ENCODE measurements at places on chromosomes 3 and 15.
A peak's percentile ranks its signal among the peaks of the same experiment; 100 is the strongest.

- no peak for ATAC-seq
Measured at GRCh38 chr15:33616475-33616874, 305.7 kb downstream of the RYR3 start.

GRCh38 chr15:37101980-37102304, 1.6 kb upstream of the MEIS2 start:
- ATAC-seq: no peak

DNA sequence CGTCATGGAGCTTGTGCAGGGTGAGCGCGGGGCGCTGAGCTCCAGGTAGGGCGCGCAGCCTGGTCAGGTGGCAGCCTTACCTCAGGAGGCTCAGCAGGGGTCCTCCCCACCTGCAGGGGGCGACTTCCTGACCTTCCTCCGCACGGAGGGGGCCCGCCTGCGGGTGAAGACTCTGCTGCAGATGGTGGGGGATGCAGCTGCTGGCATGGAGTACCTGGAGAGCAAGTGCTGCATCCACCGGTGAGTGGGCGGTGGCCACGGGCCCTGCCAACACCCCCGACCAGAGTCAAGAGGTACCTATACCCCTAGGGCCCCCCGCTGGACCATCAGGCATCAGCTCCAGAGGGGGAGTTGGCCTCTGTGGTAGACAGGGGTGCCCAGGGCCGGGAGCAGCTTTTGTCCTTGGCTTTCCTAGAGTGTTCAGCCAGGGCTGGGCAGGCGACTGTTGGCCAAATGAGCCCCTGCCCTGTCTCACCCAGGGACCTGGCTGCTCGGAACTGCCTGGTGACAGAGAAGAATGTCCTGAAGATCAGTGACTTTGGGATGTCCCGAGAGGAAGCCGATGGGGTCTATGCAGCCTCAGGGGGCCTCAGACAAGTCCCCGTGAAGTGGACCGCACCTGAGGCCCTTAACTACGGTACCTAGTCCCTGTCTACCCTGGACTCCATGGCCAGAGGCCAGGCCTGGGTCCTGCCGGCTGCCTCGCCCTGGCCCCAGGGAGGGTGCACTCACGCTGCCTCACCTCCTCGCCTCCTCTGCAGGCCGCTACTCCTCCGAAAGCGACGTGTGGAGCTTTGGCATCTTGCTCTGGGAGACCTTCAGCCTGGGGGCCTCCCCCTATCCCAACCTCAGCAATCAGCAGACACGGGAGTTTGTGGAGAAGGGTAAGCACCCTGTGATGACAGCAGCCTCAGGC, 9.1 kb downstream of the FES start:
- no peak for ATAC-seq

DNA sequence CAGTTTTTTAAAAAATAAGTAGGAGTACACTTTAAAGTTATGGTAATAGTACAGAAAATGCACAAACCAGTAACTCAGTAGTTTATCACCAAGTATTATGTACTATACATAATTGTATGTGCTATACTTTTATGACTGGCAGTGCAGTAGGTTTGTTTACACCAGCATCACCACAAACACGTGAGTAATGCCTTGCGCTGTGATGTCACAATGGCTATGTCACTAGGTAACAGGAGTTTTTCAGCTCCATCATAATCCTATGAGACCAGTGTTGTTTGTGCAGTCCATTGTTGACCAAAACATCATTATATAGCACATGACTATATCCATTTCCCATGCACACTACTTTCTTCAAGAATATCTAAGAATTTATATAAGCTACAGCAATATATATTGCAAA, 68.4 kb upstream of the TSPAN3 start:
- no peak for ATAC-seq

- ATAC-seq: no peak
Measured at GRCh38 chr3:193640728-193641439, 47.9 kb downstream of the OPA1 start.

GRCh38 chr15:100879061-100879463, 569 bp upstream of the ALDH1A3 start:
- no peak for ATAC-seq

DNA sequence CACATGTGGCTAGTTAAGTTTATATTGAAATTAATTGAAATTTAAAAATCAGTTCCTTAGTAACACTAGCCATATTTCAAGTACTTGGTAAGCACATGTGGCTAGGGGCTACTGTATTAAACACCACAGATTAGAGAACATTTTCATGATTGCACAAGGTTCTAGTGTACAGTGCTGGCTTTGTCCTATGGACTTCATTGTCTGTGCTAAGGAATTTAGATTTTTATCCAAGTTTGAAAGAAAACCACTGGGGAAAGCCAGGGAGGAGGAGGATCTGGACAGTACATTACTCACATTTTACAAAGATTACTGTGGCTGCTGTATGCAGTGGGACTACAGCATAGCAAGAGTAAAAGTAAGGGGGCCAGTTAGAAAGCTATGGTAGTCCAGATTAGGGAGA, 13.9 kb downstream of the STAC start:
- no peak for ATAC-seq

DNA sequence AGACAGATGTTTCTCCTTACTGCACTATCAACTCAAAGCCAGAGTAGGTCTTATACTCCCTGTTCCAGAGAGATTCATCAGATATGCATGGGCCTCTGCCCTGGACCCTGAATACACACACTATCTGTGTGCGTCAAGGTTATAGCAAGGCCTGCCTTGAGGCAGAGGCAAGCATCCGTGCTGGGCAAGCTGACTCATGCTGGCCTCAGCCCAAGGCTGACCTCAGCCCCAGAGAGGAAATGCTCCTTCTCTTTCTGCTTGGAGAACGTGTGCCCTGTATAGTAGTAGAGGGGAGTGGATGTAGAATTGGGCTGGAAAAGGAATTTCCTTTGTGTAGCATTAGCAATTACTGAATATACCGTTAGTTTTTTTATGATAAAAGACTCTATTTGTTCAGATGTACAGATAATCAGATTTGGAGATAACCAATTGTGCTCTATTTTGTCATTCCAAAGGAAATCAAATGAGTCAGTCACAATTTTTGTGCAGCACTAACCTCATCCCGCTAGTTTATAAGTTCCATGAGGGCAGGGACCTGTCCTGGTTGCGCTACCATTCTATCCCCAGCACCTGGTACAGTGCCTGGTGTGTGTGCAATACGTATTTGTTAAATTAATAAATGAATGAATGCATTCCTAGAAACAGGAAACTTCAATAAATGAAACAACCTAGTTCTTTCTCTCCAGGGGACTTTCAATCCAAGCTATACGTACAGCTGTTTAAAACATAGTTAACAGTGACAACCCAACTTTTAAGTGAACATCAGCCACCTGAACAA, 13.3 kb upstream of the PAQR9 start:
- ATAC-seq: no peak

DNA sequence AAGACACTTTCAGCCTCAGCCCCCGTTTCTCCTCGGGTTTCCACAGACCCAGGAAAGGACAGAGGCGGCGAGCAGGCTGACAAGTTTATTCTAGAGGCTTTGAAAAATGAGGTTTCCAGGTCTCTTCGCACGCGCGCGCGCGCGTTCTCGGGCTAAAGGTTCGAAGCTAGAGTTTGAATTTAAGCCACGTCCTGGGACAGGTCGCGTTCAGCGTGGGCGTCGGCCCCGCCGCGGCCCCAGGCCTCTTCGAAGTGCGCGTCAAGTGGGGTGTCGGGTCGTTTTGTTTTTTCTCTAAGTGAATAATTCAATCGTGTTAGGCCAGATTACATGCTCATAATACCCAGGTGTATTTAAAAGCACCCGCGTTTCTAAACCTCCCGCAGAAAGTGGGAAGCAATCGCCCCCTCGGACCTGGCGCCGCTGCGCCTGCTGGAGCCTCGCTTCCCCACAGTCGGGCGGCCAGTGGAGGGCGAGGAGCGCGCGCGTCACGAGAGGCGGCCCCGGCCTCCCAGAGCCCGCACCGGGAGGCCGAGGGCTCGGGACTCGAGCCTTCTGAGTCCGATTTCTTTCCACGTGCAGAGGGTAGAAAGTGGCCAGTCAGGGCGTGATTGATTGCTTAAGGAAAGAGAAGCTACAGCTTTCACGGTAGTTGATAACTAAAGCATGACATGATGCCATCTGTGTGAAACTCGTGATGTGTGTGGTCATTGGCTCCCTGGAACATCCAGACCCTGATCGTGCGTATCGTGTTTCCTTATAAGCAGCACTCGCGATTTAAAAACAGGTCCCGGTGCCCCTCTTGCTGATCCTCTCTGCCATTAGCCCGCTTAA, 15.8 kb upstream of the SOX2 start:
- ATAC-seq: no peak

DNA sequence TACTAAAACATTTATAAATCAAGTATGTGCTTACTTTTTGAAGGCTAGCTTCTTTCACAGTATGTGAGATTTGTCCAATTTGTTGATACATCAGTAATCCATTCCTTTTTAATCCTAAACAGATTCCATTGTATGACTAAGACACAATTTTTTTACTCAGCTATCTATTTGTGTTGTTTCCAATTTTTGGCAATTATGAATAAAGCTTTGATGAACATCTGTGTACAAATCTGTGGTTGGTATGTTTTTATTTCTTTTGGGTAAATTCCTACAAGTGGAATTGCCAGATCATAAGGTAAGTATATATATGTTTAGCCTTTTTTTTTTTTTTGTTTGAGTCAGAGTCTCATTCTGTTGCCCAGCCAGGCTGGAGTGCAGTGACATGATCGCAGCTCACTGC, 56.2 kb upstream of the VEPH1 start:
- no peak for ATAC-seq

GRCh38 chr3:20323307-20323927, 137.4 kb upstream of the SGO1 start:
- ATAC-seq: no peak

DNA sequence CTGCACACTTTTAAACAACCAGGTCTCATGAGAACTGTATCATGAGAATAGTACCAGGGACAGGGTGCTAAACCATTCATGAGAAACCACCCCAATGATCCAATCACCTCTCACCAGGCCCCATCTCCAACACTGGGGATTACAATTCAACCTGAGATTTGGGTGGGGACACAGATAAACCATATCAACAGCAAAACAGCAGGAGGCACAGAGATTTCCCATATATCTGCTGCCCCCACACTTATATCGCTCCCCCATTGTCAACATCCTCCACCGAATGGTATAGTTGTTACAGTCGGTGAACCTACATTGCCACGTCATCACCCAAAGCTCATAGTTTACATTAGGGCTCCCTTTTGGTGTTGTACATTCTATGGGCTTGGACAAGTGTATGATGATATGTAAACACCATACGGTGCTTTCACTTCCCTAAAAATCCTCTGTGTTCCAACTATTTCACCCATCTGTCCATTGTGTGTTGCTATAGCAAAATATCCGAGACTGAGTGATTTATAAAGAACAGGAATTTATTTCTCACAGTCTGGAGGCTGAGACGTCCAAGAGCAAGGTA, 224.8 kb downstream of the FAM43A start:
- ATAC-seq: no peak

GRCh38 chr3:78483090-78483489, 1284.7 kb downstream of the ROBO1 start:
- ATAC-seq: no peak

DNA sequence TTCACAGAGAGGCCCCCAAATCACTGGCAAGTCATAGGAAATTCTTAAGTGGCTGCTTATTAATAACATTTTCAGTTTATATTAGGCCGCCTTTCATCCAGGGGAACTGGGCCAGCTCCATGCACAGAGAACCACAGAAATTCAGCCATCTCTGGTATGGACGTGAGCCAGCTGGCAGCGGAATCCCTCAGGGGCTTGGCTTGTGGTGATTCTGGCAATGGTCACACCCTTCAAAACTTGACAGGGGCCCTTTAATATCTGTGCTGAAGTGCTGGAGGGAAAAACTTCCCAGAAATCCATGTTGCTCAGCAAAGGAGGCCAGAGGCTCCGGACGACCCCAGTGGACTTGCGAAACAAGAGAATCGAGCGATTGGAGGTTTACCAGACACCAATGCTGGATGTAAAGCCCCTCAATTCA, 11.3 kb downstream of the PRICKLE2 start:
- ATAC-seq: no peak

DNA sequence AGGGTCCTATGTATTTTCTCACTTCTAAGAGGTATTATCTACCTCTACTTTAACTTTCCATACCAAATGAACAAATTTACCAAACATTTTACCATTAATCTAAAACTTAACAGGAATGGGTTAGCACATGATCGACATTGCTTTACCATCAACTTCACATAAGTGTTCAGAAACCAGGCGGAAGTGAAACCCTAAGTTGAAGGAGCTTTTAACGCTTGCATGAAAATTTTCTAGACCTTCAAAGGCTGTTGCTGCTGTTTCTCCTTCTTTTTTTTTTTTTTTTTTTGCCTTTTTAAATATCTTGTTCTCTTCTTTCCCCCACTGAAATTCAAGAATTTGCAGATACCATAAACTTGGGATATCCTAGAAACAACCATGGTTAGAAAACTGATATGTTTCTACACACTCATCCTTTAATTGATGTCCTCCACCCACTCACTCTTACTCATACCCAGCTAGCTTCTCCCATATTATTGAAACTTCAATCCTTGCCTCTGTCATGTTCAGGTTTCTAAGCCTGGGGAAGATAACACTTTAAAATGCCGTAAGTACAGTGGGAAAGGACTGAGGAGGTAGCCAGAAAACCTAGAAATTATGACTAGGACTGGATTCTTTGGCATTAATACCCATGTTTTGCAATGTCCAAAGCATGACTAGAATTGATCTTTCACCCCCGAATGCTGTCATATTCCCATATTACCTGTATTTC, 24.7 kb downstream of the MYO5A start:
- ATAC-seq: peak; percentile 88

DNA sequence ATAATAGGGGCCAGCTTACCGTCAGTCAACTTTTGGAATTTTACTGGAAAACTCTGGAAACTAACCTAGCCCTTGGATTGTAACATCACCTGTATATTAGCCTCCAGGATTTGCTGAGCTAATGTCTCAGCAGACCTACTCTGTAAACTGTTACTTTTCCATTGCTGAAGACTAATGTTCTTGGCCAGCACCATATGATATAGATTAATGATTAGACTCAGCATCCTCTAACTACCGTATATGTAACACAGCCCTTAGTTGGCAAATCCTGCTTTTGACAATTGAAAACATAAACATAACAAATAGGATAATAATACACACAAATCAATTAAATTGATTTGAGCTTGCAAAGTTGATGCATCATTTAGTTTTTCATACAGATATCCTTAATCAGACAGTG, 26.6 kb upstream of the GBE1 start:
- ATAC-seq: no peak

DNA sequence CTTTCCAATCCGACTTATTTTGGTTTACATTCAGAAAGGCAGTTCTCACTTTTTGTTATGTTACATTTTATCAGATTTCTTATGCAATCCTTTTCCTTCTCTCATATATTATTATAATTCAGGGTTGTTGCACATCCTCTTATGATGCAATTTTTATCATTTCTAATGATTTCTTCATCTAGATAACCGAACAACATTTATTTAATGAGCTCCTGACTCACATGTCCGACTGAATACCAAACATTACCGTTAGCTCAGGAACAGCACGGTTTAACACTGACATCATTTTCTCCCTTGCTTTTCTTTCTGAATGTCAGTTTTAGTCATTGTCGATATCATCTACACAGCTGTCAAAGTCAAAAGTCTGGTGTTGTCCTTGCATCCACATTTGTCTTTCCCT, 199.2 kb downstream of the BCHE start:
- no peak for ATAC-seq

GRCh38 chr3:177482048-177482691, 284.9 kb upstream of the TBL1XR1 start:
- no peak for ATAC-seq

- ATAC-seq: no peak
Measured at GRCh38 chr3:107211608-107212007, 165.6 kb upstream of the CCDC54 start.

Data from stimulated activated memory B cell treated with anti-CD40 and anti-IgM and Interleukin-4, amounts not matched to agents 10 μg/mL and 1 μg/mL and 100 μg/mL, for 72 hours (primary cell).